ENCODE measurements at places on chromosomes 6 and 20.

DNA sequence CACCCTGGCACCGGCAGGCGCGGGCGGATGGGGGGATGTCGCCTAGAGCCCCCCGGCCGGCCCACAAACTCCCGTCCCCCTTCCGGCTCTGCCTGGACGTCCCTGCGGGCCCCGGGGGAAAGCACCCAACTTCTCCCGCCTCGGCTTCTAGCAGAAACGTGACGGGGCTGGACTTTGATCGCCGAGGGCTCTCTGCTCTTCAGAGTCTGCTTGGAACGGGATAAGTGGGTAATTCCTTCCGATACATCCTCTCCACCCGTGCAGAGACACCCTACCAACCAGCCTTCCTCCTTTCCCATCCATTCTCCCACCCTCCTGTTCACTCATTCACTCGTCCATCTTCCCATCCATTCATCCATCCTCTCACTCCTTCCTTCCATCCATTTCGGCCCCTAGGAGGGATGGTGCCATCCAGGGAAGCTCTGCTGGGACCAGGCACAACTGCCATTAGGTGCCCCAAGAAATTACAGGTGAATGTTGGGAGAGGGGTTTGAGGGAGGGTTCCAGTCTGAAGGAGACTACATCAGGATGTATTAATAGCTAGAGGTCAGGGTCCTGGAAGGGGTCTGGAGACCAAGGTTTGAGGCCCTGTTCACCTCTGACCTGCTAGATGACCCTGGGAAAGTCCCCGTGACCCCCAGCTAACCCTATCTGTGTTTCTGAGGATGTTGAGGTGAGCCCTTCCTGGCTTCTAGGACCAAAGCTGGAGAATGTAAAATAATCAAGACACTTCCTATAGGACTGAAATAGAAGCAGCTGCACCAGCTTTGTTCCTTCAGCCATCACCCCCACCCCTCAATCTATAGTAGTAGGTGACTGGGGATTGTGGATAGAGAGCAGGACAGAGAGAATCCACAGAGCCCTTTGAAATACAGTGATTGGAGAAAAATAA is 538 bp downstream of the TTLL9 start:
- no peak for DNase-seq

DNA sequence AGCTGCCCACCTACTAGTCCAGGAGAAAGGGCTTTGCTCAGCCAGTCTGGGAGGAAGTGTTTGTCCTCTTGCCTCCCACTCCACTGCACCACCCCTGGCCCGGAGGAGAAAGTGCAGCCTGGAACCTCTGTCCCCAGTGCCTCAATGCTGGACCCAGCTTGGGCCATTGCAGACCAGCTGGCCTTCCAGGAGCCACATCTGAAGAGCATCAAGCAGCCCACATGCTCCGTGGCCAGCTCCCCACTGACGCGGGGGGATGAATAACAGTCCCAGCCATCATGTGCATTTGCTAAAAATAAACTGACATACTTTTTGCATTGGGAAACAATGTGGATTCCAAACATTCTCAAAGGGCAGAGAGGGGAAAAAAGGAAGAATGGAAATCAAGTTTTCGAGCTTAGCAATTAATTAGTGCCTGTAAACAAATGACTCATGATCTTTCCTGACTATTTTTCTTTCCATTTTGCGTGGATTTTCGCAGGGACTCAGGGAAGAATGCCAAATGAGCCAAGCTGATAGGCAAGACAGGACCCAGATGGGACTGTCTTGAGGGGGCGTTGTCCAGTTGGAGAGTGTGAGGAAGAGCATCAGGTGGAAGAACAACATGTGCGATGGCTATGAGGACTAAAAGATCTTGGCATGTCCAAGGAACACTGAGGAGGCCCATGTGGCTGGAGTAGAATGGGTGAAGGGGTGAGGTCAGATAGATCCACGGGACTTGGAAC is 34.1 kb downstream of the CEBPB start:
- peak; percentile 98 for DNase-seq

DNA sequence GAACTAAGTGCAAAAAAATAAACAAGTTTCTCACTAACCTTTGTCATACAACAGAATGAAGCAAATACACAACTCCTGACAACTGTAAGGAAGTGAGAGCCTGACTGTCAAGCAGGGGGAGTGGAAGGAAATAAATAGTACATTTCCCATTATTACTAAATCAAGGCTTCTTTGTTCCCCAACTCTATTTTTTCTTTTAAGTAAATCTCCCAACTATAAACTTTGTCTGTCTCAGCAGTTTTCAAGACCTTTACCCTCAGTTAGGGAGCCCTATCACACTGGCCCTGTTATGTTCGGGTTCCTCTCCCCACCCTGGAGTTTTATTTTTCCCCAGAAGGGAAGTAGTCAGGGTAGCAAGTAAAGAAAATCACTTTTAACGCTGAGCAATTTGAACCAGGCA is 24.1 kb upstream of the IPCEF1 start:
- no peak for DNase-seq

- DNase-seq: peak; percentile 94
These were observed 36.4 kb downstream of the MYLK4 start for GRCh38 chr6:2714111-2714895.

DNA sequence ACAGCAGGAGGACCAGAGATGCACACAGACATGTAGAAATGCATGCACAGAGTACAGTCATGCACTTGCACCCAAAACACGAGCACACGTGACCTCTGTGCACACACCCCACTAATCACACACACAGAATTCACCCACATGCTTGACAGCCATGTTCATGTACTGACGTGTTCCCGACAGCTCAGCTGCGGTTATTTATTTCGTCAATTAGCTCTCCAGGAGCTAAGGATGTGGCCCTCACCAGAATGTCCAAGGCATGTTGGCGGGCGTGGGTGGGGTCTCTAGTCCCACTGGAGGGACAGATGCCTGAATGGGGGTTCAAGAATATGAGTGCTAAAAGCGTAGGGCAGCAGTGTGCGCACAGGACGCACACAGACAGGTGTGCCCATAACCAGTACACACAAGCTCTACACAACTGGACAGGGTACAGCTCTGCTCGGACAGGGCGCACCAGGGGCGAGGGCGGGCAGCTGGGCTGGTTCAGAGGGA is 571 bp upstream of the PRPF6 start:
- no peak for DNase-seq

DNA sequence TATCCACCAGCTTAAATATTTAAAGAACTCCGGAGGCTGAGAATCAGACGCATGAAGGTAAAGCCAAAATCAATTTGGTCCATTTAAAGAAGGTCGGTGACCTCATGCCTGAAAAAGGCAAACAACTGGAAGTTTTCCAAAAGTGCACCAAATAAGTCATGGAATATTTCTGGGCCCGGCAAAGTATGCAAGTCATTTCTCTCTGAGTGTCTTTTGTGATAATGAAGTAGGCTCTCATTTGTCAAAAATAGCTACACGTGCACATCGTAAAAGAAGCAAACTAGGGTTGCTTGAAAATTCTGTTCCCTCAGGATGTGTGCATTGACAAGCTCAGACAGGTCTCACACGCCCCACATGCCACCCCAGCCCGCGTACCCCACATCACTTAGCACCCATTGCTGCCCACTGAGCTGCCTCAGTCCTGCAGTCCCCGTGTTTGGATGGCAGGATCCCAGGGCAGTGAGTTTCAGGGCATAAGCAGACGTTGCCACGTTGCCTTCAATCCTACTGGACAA is 20.5 kb upstream of the PYGB start:
- peak; percentile 94 for DNase-seq

GRCh38 chr6:103280417-103280816 is 1579.3 kb downstream of the HACE1 start:
- DNase-seq: no peak

DNA sequence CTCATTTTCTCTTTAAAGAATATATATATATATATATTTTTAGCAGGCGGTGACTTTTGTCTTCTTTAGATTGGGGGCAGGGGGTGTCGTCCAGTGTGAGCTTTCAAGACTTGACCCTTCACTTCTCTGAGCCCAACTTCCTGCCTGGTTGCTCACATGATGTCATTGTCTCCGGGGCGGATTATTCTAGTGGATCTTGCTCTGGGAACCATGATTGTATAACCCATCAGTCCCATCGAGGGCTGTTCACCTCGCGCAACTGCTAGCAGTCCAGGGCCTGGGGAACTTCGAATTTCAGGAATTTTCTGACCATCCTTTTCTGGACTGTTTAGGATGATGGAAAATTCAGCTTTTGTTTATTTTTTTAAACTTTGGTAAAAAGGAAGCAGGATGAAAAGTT is 1.0 kb downstream of the IGF2R start:
- DNase-seq: peak; percentile 78

- DNase-seq: peak; percentile 92
These were observed 189.1 kb downstream of the DTNBP1 start for GRCh38 chr6:15473741-15474161.

DNA sequence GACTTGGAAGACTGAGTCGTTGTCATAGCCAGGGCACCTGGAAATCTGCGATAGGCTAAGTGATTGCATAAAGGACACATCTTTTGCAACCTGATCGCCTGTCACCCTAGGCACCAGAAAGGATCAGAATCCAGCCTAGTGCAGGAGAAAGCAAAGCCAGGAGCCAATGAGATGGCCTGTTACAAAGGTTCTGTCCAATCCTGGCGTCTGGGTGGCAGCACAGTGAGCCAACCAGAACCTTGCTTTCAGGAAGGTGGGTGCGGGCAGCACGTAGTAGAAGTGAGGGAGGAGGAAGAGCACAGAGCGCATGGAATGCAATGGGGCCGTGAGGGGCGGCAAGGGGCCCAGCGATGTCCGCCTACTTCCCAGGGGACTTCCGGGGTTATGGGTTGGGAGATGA is 120.4 kb upstream of the GGTLC1 start:
- no peak for DNase-seq

DNA sequence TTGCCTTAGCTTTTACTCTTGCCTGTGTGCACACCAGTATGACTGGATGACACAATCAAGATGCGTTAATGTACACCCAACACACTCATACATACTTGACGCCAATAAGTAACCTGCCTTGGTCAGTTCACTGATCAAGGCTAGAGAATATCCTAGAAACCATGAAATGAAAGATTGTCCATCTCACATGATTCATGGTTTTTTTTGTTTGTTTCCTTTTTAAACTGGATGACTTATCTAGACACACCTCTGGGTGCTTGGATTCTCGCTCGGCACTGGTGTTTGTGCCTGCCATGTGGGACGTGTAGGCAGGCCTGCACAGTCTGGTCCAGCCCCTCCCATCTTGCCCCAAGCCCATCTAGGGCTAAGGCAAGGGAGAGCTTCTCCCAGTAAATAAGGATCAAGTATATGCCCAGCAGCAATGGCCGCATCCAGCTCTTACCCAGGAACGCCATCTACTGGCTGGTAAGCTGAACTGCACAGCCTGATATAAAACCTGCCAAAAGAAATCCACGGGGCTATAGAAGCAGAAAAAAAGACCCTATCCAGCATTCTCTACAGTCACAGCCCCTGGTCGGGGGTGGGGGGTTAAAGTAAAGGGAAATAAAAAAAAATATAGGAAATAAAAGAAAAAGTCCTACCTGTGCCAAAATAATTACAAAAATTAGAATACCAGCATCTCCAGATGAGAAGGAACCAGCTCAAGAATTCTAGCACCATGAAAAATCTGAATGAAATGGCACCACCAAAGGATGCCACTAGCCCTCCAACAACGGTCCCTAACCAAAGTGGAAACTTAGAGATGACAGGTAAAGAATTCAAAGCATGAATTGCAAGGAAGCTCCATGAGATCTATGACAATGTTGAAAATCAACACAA is 73.3 kb downstream of the OTOR start:
- DNase-seq: peak; percentile 54

GRCh38 chr20:38715646-38716045 is 8.6 kb upstream of the SLC32A1 start:
- no peak for DNase-seq

DNA sequence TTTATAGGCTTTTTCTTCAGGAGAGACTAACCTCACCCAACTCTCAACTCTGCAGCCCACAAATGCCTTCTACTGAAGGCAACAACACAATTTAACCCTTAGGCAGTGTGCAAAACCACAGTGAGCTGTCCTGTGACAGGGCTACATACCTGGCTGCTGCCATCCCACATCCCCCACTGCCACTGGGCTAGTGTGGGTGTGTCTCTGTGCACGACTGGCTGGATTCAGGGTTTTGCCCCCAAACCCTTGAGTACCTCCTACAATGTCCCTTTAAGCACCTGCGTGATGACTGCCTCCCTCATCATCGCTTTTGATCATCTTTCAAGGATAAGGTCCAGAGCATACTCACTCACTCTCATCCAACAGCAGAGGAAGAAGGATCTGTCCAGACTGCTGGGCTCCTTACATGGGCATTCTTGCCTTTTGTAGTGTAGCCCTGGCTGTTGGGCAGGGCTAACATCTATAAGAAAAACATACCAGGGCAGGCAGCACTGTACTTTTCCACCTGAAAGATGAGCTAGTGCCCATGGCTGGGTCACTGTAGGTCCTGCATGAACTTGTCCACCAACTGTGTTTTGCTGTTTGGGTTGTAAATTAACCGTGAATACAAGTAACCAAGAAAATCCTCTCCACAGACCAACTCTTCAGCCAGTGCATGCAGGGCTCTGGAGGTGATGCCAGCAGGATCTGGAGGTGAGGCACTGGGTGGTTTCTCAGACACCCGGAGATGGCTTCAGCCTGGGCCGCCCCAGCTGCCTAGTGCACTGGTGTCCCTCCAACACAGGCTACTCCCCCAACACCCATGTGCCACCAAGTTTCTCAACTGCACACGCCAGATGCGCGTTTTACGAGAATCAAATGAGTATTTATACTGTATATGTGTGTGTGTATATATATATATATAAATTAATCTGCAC is 45.2 kb downstream of the PLCG1 start:
- DNase-seq: no peak

- DNase-seq: peak; percentile 6
These were observed 52.2 kb downstream of the ADGB start for GRCh38 chr6:146650799-146651481.

- peak; percentile 82 for DNase-seq
These were observed 39.5 kb downstream of the ELOVL5 start for GRCh38 chr6:53309059-53309900.

- no peak for DNase-seq
These were observed 312.7 kb upstream of the TBX18 start for GRCh38 chr6:85077098-85077497.

- DNase-seq: no peak
These were observed 55.6 kb downstream of the EZR start for GRCh38 chr6:158763434-158764182.

DNA sequence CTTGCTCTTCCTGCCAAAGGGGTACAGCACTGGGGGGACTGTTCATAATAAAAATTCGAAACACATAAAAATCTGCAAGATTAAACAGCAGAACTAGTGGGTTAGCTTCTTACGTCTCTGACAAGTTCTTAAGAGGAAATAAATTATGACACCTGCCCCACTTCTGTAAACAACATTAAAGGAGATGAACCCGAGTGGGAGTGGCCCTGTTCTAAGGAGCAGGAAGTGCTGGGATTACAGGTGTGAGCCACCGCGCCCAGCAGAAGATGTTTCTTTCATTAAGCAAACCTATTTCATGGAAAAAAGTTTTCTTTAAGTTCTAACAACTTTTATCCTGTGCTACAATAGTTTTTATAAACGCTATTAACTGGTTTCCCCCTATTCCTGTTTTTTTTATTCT is 24.6 kb downstream of the USP45 start:
- no peak for DNase-seq

DNA sequence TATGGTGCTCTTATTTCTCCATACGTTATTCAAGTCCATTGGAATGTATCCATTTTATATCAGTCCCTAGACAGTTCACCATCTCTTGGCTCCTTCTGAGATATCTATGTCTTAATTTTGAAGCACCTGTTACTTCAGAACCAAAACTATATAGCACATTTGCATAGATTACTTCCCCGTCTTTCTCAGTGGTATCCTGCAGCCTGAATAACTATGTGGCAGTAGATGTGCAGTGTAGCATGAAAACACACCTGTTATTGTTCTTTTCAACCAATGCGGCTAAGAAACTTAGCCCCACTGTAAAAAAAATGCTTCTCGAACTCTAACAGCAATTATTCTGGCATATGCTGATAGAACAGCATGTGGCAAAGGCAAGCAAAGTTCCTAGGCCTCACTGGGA is 1184.4 kb upstream of the ADGRB3 start:
- no peak for DNase-seq

Measured in EH (cell line).